ENCODE measurements at places on chromosomes 7 and 10.

DNA sequence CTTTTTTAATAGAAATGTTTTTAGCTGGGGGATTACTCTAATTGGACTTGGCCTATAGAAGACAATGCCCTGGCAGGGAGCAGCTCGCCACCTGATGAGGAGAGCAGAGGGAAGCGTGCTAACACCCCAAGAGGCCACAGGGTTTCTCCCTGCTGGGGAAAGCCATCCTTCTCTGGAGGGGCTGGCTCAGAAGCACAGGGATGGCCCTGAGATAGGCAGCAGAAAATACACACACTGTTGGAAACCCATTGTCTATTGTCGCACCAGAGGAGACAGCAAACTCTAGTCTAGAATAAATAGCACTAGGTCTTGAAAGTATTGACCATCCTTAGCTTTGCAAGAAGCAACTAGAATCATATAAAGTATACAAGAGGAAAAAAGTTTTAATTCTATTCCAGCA lies 5.4 kb downstream of the COBL start:
- no peak for DNase-seq

DNA sequence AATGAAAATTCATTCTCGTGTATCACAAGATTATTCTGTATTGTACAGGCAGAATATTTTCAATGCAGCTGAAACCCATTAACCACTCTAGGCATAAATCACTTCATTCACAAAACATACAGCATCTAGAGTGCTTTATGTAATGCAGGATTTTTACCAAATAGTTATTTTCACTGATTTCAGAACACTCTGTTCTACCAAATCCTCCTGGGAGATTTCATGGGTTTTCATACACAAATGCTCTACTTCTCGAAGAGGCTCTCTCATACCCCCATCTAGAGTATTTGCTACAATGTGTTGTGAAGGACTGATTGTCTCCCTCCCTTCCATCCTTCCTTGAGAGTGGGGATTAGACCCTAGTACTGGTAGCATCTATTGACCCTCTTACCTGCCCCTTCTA lies 209.2 kb upstream of the LRRN3 start:
- no peak for DNase-seq

DNA sequence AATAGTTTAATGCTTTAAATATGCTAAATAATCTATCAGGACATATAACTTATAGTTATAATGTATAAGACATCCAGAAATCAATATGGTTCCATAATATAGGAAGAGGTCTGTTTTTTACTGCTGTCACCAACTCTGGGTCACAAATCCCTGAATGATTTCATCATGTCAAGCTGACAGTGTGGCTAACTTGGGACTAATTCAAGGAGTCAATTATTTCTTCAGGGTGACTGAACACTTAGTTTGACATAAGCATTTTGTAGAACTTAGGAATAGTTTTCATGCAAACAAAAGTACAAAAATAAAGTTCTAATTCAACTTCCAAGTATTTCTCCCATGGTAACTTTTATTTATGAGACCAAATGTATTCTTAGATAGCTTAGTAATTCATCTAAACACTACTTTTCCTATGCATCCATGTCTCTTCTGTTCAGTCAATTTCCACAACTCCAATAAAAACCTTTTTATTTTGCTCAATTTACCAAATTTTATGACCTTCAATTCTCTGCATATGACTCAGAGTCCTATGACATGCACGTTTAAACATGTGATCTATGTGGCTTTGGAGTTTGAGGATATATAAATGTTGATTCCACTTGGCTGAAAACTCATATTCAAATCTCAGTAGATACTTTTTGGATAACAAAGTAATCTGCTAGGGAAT lies 40.3 kb upstream of the GNAT3 start:
- DNase-seq: no peak

DNA sequence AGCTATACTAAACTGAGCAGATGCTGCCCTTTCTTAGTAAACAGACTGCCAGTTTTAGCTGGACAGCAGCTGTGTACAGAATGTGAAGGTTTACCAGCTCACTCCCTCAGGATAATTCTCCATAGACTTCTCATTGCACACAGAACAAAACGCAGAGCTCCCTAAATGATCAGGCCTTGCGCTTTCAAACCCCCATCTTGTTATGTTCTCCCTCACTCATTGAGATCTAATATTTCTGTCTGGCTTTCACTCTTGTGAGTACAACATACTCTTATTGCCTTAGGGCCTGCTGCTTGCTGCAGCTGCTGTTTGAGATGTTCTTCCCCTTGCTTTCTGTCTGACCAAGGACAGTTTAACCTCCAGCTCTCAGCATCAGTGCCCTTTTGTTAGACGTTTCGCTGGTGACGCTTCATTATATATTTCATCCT lies 17.3 kb downstream of the VWDE start:
- DNase-seq: no peak

DNA sequence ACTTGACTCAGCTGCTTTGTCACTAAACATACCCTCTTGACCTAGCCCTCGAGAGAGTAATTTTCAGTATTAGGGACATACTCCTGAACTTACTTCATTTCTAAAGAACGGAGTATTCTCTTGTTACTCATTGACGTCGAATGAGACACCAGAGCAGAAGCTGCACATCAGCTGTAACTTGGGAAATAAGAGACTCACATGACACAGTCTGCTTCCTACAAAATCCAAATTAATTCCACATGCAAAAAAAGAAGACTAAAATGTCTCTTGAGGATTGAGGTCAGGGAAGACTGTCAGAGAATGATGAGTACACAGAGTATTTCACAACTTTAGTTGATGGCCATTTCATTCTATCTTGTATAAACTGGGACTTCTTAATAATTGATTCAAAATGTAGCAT lies 114.7 kb upstream of the EGFR start:
- DNase-seq: no peak

DNA sequence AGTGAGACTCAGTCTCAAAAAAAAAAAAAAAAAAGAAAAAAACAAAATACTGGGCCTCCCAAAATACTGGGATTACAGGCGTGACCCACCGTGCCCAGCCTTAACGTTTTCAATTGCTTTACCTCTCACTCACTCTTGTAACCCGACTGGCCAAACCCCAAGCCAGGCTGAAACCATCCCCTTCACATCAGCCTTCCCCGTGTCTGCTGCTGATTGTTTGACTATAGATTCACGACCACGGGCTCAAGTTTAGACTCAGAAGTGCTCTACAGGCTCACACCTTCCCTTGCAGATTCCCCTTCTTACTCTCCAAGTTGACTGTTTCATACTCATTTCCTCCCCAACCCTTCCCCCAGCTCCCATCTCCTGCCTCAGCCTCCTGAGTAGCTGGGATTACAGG lies 22.3 kb downstream of the TYW1 start:
- DNase-seq: no peak

All from amygdala (tissue), 56 donors.